ENCODE measurements at places on chromosomes 12 and 14.

- no peak for DNase-seq
These were observed 170.7 kb downstream of the PPFIA2 start for GRCh38 chr12:81588235-81589008.

- DNase-seq = no peak
These were observed 111.3 kb upstream of the FRMD6 start for GRCh38 chr14:51540364-51540763.

- no peak for DNase-seq
These were observed 430.0 kb downstream of the ETNK1 start for GRCh38 chr12:23055004-23055403.

- DNase-seq = no peak
These were observed 40.7 kb upstream of the RIN3 start for GRCh38 chr14:92472860-92473259.

- no peak for DNase-seq
These were observed 370.9 kb downstream of the AEBP2 start for GRCh38 chr12:19810213-19810612.

GRCh38 chr14:54688229-54688628, 121.3 kb downstream of the SAMD4A start:
- no peak for DNase-seq

- DNase-seq = no peak
These were observed 104.3 kb downstream of the SLC16A7 start for GRCh38 chr12:59700153-59700450.

DNA sequence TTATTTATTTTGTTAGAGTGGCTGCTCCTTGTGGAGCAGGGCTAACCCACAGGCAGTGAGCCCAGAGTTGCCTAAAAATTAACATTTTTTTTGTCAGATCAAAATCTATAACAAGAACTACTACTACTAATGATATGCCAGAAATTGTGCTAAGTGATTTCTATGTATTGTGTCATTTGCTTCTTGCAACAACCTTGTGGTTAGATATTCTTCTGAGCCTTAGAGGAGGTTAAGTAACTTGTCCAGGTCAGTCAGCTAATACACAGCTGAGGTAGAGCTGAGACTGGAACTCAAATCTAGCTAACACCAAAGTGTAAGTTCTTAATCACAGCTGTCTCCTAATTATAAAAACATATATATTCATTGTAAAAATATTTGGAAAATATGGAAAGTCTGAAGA, 29.8 kb downstream of the CFL2 start:
- no peak for DNase-seq

- no peak for DNase-seq
These were observed 55.0 kb downstream of the IGF1 start for GRCh38 chr12:102425109-102426039.

GRCh38 chr14:48738186-48738925, 847.8 kb downstream of the RPS29 start:
- DNase-seq = no peak

DNA sequence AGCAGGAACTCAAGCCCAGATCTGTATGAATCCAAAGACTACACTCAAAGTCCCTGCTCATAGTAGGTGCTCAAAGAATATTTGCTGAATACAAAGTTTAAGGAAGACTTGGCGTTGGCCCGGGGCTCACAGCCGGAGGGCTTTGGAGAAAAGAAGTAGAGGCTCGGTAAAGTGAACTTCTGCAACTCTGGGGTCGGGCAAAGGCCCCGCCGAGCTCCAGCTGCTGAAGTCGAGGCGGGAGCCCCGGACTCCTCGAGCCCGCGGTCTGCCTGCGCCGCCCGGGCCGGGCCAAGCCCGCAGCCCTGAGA, 335 bp downstream of the GCN1 start:
- DNase-seq = no peak

- no peak for DNase-seq
These were observed 164.1 kb downstream of the PHETA1 start for GRCh38 chr12:111204788-111205241.

GRCh38 chr12:1634590-1635191, 5.7 kb downstream of the WNT5B start:
- peak; percentile 88 for DNase-seq

GRCh38 chr12:116339800-116340371, 62.4 kb upstream of the MED13L start:
- peak; percentile 48 for DNase-seq

DNA sequence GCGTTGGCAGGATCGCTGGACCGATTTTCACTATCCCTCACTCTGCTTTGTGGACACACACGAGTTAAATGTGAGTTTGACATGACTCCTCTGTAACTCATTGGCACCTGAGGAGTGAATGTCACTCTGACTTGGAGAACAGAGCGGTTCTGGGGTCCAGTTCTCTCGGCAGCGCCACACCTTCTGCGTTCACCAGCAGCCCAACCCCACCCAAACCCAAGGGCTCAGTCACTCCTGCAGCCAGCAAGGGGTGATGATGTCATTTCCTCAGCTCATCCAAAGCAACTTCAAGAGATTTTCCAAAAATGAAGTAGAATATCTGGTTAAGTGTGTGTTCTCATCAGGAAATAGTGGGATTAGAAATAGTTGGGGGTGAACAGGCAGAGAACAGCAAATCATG, 36.3 kb downstream of the ADGRD1 start:
- no peak for DNase-seq

DNA sequence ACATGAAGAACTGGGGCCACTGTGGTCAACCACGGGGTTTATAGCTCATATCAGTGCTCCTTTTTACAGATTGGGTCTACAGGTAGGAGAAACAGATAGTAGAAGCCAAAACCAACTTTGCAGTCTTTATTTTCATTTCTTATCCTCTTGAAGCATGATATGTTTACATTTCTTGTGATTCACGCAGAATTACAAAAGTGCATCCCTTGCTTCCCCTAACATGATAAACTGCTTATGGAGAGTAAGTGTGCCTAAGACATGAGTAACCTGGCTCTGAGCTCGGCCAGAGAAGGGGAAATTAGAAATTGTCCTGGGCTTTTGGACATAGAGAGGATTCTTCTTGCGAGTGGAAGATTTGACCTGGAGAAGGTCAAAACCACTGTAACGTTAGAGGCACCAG, 18.4 kb downstream of the PWP1 start:
- DNase-seq = no peak

DNA sequence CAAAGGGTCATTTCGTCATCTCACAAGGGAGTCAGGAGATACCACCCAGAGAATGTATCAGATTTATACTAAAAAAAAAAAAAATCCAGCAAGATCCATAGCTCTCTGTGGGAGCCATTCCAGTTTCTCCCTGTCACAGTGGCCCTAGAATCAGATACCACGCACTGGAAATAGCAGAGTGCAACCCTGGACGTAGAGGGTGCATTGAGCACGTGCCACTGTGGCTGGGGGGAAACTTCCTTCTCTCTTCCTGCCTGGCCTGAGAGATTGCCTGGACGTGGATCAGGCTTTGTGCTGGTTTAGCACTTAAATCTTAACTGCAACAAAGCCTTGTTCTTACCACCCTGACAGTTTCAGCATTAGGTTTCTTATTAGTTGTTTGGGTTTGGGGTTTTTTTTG, 124.3 kb downstream of the FBXL14 start:
- DNase-seq = no peak

DNA sequence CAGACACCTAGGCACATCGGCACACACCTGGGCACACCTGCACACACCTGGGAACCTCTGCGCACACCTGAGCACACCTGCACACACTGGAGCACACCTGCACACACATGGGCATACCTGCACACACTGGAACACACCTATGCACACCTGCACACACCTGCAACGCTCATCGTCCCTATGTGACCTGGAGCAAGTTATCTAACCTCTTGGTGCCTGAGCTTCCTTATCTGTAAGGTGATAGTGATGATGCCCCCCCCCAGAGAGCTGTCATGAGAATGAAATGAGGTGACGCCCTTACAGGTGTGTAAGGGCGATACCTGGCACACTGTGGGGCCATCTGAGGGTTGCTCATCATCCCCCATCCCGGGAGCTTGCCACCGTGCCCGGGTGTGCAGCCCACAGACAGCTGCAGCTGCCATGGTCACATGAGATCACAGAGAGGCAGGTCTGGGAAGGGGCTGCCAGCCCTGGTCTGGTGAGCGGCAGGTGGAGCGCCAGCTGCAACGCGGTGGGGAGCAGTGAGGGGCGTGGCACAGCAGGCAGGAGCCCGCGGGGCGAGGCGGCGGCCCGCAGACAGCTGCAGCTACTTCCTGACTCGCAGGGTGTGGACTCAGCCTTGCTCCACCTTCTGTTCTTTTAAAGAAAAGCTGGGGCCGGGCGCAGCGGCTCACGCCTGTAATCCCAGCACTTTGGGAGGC, 59.9 kb upstream of the FBRSL1 start:
- no peak for DNase-seq

GRCh38 chr12:63420206-63420644, 248.1 kb downstream of the DPY19L2 start:
- peak; percentile 44 for DNase-seq

DNA sequence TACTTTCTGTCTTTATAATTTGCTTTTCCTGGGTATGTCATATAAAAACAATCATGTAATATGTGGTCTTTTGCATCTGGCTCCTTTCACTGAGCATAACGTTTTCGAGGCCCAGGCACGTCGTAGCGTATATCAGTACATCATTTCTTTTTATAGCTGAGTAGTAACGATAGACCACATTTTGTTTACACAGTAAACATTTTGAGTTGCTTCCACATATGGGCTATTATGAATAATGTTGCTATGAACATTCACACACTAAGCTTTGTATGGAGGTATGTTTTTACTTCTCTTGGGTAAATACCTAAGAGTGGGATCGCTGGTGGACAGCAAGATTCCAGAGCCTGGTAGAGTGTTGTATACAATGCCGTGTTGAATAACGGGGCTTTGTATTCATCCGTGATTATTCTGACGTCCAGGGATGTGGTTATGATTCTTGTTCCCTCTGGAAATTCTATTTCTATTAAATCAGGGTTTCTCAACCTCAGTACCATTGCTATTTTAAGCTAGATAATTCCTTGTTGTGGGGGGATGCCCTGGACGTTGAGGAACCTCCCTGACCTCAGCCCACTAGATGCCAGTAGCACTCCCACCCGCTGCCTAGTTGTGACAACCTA, 38.9 kb upstream of the CIT start:
- no peak for DNase-seq

DNA sequence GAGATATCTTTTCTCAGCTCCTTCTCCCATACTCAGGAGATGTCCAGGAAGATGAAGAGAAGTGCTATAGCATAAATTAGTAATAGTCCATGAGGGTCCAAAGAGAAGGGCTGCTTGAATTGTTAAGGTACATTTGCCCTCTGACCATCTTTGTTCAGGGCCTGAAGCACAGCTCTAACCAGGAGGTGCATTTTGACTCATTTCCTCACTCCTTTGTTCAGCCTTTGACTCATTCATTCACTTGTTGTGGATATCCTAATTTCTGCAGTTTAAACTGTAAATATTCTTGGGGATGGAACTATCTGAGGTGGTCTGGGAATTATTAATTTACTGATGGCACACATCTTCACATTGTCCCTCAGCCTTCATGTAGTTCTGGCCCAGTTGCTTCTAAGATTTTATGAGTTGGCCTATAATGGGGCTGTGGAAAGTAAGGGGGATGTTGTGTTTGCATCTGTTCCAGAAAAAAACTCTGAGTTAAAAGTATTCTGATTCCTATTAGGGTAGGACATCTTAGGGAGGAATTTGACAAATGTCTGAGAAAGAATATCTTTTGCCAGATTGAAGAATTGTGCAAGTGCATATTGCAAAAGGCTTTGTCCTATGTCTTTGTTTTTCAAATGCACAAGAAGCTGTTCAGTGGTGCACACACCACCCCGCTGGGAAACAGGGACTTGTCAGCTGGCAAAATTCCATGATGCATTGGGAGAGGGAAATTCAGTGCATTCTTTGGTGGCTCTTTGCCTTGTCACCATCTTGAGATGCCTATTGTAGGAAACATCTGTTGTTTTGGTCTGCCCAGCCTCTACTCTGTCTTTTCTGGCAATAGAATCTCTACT, 22.1 kb downstream of the SMOC1 start:
- no peak for DNase-seq

DNA sequence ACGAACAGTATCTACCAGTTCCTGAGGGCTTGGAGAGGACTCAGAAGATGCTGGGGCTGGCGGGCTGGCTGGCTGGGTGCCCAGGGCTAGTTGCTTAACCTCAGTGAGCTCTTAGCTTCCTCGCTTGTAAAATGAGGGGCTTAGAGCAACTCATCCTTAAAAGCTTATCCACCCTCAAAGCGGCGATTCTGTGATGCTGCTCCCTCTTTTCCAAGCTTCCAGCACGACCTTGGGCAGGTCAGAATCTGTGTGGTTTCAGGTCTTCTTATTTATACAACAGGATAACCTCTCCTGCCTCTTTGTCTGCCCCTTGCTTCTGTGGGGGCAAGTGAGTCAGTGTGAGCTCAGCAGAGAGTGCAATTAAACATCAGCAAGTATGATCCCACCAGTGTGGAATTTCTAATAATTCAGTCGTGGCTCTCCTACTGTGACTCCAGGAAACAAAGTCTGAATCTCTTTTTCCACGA, 281.8 kb downstream of the KSR2 start:
- peak; percentile 82 for DNase-seq

- DNase-seq = peak; percentile 82
These were observed 2.9 kb upstream of the SETD1B start for GRCh38 chr12:121800694-121801594.

- no peak for DNase-seq
These were observed 24.2 kb downstream of the ZNF664 start for GRCh38 chr12:123997033-123997822.

DNA sequence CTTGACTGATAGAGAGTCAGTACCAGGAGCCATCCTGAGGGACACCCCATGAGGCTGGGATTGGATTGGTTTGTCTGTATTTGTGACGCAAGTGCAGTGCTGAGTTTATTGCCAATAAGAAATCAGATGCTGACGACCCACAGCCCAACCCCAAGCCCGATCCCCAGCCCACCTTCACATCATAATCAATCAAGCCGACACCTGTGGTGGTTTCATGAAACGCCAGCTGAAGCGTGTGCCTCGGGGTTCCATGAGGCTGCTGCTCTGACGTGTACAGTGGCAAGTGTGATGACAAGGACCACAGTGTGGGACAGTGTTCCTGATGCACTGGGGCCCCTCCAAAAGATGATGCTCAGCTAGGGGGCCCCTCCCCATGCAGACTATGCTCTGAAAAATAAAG, 62.1 kb upstream of the C14orf180 start:
- no peak for DNase-seq

GRCh38 chr12:108886873-108887629, 7.2 kb downstream of the DAO start:
- DNase-seq = no peak

DNA sequence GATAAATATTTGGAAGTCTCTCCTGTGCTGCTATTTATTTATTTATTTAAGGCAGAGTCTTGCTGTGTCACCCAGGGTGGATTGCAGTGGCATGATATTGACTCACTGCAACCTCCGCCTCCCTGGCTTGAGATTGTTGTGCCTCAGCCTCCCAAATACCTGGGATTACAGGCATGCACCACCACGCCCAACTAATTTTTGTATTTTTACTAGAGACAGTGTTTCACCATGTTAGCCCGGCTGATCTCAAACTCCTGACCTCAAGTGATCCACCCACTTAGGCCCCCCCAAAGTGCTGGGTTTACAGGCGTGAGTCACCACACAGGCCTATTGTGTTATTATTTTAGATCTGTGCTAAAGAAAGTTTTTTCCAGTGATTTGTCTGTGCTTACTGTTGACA, 225.2 kb downstream of the CCER1 start:
- no peak for DNase-seq
